ENCODE measurements at places on chromosomes 12 and 14. TPM values are rescaled to one million over a fixed set of nuclear protein-coding genes. Genes with fewer than 3 reads are reported as not detected.

Gene DAO
- total RNA-seq, result not detected

Gene FERMT2
- total RNA-seq, result 414 TPM

Gene CFAP251
- total RNA-seq, result 20.9 TPM

Gene PRKD1
- 9.9 TPM for total RNA-seq

Gene TOGARAM1
- total RNA-seq, result 18.9 TPM

Gene ABCD2
- not detected for total RNA-seq

Gene ASCL1
- not detected for total RNA-seq

Gene ARMH4
- total RNA-seq, result 17.3 TPM

Gene MYBPC1
- not detected for total RNA-seq

Gene IQSEC3
- total RNA-seq, result 2.3 TPM

Gene LYZ
- 0.20 TPM for total RNA-seq

Gene RPGRIP1
- not detected for total RNA-seq

Gene ALX1
- total RNA-seq, result 1.3 TPM

Gene BATF
- not detected for total RNA-seq

Gene LALBA
- total RNA-seq, result not detected

Gene MANSC1
- total RNA-seq, result 6.6 TPM

Gene TAS2R46
- 3.9 TPM for total RNA-seq

Gene SAMD15
- 5.7 TPM for total RNA-seq

Gene LRFN5
- 1.8 TPM for total RNA-seq

Gene LRRK2
- total RNA-seq, result 0.66 TPM

Gene TAS2R10
- 0.52 TPM for total RNA-seq

Gene CDCA3
- total RNA-seq, result 71.4 TPM

Gene ZCRB1
- 87.1 TPM for total RNA-seq

All from endodermal cell (in vitro differentiated cells).